ENCODE measurements at places on chromosomes 11 and 22.

DNA sequence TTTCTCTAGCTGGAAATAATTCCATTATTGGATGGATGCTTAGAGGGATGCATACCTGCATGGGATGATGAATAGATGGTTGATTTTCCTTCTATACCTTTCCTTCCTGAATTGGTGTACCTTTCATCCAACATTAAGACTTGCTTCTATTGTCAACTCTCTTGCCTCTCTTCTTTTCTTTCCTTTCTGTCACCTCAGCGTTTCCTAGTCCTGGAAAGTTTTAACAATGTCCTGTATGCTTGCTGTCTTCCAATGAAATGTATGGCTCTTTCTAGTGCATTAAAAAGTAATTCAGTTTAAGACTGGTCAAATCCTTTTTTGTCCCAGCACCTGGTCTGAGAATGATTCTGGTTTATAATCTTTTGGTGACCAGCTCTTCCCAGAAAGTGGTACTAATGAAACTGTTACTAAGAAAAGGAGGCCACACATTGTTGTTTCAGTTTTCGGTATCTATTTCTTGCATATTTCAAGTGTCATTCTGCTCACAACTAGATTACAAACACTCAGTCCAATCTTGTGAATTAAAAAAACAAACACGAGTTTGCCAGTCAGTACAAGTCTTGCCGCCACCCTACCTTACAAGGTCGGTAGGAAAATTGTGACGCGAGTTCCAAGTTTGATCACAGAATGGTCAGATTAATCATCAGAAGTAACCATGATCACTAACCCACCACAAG is 8.0 kb downstream of the POU2AF1 start:
- no peak for DNase-seq

DNA sequence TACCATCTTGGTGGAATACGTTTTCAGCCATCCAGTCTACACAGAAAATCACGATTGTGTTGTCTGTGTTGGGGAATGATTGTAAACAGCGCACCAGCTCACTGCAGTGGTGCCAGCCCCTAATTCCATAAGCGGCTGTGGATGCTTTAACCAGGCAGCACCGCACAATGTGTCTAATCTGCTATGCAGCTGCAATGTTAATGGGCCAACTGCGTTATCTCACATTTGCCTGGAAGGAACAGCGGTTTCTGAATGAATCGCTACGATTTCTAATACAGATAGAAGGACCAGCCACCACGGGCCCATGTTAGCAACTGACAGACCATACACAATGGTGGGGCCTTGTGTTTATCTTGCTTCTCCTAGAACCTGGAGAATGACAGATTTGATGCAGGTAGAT is 384.5 kb upstream of the KIRREL3 start:
- no peak for DNase-seq

DNA sequence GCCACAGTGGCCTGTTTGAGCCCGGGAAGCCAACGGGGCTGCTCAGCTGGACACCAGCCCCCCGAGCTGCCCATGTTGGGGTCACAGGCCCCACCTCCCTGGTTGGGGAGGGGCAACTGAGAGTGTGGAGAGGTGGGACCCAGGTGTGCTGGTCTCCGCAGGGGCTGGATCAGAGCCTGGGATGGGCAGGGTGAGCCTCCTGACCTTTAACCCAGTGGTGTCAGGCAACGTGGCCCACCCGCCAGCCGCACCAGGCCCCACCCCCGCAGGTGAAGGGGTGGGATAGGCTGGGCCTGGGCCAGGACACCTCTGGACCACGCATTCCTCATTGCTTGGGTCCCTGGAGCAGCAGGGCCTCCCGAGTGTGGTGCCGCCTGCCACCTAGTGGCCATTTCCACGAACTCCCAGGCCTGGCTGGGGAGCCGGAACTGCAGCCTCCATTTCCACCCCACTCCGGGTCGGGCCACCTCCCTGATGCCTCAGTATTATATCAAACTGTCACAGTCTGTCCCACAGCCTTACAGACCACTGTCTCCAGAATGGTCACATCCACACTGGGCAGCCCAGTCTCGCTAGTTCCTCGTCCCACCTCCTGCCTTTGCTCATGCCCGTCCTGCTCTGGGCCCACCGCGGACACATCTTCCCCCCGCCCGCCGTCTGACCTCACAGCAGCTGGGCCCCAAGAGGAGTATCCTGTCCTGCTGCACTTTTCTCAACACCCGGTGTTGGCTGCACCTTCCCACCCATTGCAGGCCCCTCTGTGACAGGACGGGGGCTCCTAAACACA is 13.3 kb upstream of the PPP6R3 start:
- peak; percentile 48 for DNase-seq

DNA sequence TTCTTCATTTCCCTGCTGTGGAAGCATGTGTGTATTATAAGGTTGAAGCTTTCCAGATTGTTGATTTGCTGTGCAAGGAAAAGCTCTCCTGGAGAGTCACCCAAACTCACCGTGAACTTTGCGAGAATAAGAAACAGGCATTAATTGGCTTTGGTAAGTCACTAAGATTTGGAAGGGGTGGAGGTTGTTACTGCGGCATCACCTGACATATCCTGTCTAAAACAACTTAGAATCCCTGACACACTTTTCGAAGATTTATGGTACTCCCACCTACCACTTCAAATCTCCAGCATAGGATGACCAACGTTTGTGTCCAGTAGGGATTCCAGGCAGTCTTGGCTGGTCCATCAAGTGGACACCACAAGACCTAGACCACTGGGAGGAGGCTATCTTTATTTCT is 518.3 kb downstream of the MN1 start:
- DNase-seq: no peak

GRCh38 chr11:50188040-50188439 is 155.4 kb downstream of the OR4C45 start:
- no peak for DNase-seq

GRCh38 chr11:82085493-82085892 is 648.2 kb downstream of the FAM181B start:
- DNase-seq: no peak

DNA sequence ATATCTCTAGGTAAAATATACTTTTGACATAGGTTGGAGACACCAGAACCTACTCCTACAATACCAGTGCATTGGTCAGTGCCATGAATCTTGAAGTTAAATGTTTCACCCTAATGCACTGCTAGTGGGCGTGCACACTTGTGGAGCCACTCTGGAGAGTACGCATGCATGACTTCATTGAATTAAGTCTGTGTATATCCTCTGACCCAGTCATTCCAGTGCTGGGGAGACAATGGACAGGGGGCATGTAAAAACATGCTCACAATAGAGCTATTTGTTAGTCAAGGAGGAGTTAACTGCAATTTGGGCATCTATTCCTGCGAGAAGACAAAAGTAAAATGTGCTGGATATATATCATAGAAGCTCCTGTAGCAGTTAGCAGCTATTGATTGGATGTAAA is 335.4 kb upstream of the NCAM1 start:
- no peak for DNase-seq

DNA sequence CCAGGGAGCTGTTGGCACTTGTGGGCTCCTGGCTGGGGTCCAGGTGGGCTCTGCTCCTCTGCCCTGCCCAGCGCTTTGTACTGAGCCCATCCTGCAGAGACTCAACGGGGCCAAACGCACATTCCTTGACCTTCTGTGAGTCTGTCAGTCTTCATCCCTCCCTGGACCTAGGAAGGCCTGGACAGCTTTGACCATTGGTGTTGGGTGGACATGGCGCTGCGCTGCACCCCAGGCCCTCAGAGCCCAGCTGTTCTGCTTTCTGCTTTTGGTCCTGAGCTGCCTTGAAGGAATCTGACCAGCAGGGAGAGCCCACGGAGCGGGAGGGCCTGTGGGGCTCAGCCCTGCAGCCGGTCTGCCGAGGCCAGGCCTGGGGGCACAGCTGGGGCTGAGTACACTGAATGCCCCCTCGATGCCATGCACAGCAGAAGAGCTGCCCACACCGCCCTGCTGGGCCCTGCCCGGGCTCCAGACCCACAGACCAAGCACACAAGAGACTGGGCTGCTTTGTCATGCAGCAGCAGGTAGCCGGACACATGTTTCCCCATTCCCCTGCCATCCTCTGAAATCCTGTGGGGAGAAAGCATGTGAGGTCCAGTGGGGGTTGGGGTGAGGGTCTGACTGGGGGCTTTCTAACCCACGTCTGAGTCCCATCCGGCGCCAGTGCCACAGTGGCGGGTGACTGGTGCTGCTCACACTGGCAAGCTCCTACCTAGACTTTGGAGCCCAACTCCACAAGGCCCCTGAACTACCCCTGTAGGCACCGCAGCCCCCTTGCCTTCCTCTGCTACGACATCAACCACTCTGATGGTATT is 24.1 kb upstream of the CCDC188 start:
- no peak for DNase-seq

- DNase-seq: no peak
These were observed 50.2 kb downstream of the LIF start for GRCh38 chr22:30196141-30196879.

GRCh38 chr11:119110439-119110838 is 3.3 kb downstream of the C2CD2L start:
- DNase-seq: no peak

DNA sequence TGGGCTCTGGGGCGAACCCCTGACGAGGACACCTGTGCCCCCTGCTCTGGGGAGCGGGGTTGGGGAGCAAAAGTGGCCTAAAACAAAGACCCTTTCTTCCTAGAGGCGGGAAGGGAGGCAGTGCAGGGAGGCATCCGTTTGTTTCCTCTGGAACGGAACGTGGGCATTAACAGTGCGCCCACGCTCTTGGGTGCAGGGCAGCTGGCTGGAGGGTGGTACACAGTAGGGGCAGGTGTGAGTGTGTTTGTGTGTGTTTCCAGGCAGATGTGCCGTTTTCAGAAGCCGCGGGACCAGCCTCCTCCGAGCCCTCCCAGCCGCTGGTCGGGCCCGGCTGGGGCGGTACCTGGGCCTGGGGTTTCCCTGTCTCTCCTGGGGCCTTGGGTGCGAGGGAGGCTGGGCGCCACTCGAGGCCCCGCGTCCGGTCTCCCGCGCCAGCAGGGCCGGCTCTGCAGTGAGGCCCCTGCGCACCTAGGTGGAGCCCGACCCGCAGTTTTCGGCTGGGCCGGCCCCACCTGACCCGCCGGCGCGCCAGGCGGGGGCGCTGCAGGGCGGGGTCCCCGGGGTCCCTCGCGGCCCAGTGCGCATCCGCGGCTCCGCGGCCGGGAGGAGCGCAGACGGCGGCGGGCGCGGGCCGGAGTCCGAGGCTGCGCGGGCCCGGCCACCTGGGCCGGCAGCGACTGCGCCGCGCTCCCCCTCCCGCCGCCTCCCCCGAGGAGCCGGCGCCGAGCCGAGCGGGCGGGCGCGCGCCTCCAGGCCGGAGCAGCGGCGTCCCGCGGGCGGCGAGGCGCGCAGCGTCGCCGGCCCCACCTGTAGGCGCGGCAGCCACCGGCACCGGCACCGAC is 1252.7 kb downstream of the BRD1 start:
- no peak for DNase-seq

DNA sequence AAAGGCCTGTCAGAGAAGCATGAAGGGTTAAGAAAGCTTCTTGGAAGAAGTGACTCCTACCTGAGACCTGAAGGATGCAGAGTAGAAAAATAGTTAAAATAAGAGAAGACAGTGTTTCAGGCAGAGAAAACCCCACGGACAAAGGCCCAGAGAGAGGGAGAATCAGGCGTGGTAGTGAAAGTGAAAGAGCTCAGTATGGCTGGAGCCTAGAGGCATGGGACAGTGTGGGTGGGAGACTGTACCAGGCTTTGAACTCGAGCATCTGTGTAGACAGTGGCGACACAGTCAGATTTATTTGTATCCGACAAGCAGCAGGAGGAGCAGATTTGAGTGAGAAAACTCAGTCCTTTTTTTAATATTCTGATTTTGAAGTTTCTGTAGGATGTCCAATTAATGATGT is 360.0 kb downstream of the OPCML start:
- DNase-seq: no peak

- no peak for DNase-seq
These were observed 53.3 kb downstream of the FAR1 start for GRCh38 chr11:13721760-13722159.

DNA sequence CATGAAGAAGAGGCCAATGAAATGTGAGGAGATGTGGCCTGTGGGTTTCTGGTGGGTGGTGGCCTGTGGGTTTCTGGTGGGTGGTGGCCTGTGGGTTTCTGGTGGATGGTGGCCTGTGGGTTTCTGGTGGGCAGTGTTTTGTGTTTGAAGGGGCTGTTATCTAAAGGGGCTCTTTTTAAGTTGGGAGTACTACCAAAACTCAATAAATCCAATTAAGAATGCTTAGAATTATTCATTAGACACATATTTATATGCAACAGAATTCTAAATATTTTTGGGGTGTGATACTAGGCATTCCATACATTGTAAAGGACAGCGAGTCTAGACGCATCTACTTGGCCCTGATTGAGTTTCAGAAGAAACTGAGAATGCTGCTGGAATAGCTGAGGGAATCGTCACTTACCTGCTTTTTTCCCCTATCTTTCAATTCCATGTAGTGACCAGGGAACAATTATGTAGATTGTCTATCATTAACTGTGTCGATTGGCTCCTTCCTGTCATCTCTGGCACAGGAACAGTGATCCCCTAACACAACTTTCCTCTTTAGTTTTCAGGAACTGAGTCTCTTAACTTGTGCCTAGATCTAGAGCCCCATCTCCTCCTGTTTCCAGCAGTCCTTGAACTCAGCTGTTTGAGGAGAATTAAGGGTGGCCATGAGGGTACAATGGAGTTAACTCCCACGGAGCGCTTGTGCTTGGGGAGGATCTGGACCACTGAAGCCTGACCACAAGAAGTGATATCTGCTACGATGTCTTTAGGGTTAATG is 37.3 kb upstream of the TOP3B start:
- DNase-seq: no peak

DNA sequence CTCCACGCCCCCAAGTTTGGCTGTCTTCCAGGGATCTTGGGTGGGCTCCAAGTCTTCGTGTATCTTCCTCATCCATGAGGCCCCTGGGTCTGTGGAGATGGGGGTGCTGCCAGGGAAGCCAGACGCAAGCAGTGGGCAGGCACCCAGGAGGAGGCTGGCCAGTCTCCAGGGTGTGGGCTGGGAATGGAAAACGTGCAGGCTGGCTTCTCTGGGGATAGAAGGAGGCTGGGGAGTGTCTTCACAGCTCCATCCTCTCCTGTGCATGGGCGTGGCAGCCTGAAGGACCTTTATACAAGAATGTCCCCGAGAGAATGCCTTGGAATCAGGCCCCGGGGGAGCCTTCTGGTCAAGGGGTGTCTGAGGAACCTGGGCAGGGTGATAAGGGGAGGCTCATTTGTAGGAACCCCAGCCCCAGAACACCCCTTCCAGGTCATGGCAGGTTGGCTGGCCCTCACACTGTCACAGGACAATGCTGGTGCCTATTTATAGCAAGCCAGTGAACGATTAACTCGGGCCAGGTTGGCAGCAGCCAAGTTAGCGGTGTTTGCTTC is 14.0 kb downstream of the SGSM1 start:
- no peak for DNase-seq

GRCh38 chr11:61951484-61952135 is 1.5 kb downstream of the BEST1 start:
- DNase-seq: no peak

GRCh38 chr22:30667107-30667493 is 575 bp downstream of the DUSP18 start:
- no peak for DNase-seq

- no peak for DNase-seq
These were observed 29.6 kb downstream of the SNX19 start for GRCh38 chr11:130886704-130887103.

GRCh38 chr11:64299847-64300648 is at the start of gene CATSPERZ:
TSS of gene CATSPERZ (plus strand) at chr11:64300358. CDS start at chr11:64300411, 53 bp downstream.
- DNase-seq: no peak

- DNase-seq: no peak
These were observed 67.2 kb upstream of the BMAL1 start for GRCh38 chr11:13210424-13210823.
